Activated CD4-positive, alpha-beta T cell treated with anti-CD3 and anti-CD28 coated beads for 4 hours (primary cell): ENCODE measurements at places on chromosomes 2 and 18.

DNA sequence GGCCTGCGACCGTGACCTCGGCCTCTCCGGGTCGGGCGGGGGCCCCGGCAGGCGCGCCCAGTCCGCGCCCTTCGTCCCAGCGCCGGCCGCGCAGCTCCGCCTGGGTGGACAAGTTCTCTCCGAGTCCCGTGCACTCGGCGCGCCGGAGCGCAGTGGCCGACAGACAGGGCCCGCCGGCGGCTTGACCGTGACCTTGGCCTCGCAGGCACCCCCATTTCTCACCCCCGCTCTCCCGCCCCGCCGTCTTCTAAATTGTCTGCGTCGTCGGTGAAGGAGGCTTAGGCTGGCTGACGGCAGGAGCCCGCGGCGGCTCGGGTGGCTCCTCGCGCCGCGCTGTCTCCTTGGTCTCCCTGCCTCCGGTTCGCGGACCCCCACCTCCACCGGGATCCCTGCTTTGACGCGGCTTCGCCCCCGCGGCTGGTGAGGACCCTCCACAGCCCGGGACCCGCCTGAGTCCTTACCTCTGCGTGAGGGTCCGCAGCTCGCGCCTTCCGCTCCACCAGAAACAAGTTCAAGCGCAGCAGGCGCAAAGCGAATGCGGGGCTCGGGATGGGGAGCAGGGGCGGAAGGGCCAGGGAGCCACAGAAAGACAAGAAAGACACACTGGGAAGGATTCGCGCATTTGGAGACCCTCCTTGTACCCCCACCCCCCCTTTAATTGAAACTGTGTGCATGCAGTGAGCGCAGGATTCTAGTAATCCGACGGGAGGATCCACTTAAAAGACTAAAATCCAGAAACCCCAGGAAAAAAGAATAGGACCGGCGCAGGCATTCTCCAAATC lies 4.0 kb downstream of the PTGR3 start:
- DNase-seq, result no peak

DNA sequence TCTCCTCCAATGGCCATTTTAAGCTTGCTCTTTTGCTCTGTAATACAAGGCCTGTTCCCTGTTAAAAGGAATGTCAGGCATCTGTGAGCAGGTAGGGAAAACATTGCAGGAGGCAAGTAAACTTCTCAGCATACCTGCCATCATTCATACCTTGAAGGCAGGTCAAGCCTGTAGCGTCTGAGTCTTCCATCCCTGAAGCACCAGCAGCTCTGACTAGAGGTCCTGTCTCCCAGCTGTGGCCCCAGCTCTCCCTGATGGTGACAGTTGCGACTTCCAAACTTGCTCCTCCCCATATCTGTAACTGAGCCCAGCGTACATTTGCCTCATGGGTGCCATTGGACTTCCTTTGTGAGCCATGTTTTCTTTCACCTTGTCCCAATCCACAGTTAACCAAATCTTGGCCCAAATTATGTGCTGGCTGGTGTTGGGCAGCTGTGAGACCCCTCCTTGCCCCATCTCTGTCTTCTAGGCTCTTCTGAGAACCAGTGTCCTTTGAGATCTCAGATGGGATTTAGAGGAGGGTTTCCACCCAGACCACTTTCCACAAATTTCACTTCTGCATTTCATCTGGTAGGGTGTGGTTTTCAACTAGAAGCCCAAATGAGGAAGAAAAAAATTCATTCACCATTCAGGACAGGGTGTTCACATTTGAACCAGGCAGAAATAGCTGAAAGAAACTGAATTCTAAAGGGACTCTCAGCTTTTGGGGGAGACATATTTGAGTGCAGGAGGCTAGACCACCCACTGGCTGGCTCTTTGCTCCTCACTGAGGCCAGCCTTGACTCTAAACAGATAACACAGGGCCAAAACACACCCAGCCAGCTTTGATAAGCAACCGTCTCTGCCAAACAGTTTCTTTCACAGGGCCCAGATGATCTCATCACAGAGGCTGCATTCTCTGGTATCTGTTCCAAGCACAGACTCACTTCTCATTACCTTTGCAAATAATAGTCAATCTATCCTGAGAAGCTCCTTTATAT lies 66.4 kb upstream of the MSH2 start:
- no peak for DNase-seq

- DNase-seq, result no peak
Measured at GRCh38 chr2:169997140-169997887, 170.1 kb downstream of the UBR3 start.

- no peak for DNase-seq
Measured at GRCh38 chr2:71725836-71726235, 272.5 kb downstream of the DYSF start.

- no peak for DNase-seq
Measured at GRCh38 chr2:20181761-20182160, 43.2 kb downstream of the SDC1 start.

DNA sequence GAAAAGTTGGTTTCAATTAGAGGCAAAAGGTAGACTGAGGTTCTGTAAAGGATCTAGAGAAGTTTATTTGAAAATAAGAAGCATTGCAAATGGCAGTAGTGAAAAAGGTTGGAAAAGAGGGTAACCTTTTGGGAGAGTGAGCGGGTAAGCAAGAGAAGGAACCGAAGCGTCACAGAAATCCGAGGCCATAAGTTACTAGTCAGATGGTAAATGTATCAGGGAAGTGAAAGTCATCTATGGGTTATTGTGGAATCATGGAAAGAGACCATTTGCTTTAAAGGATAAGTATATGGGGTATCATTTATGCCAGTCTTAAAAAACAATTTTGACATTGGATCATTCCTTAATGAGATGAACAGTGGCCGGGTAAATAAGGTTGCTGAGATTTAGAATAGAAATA lies 30.5 kb downstream of the EML4 start:
- no peak for DNase-seq
